Frontal cortex (tissue), 4 donors: ENCODE measurements at places on chromosomes 6 and 20. TPM values are rescaled to one million over a fixed set of nuclear protein-coding genes. Genes with fewer than 3 reads are reported as not detected.

- DNase-seq, result no peak
These were observed 97.4 kb downstream of the SNX5 start for GRCh38 chr20:17871181-17871580.

- DNase-seq, result no peak
These were observed 34.8 kb upstream of the JAG1 start for GRCh38 chr20:10708351-10709185.

DNA sequence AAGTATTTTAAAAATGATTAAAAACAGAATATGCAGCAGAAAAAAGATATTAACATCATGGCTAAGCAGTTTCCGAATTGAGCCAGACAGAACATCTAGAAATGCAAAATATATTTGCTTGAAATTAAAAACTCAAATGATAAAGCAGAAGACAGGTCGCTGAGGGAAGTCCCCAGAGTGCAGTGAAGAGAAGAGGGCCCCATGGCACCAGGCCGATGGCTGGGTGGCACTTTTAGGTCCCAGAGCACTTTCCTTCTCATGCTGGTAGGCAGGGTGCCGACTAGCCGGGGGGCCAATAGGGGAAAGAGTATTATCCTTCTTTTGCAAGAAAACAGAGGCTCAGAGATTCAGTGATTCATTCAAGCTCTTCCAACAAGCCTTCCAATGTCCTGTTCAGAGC, 58.9 kb downstream of the MYH7B start:
- DNase-seq, result no peak

DNA sequence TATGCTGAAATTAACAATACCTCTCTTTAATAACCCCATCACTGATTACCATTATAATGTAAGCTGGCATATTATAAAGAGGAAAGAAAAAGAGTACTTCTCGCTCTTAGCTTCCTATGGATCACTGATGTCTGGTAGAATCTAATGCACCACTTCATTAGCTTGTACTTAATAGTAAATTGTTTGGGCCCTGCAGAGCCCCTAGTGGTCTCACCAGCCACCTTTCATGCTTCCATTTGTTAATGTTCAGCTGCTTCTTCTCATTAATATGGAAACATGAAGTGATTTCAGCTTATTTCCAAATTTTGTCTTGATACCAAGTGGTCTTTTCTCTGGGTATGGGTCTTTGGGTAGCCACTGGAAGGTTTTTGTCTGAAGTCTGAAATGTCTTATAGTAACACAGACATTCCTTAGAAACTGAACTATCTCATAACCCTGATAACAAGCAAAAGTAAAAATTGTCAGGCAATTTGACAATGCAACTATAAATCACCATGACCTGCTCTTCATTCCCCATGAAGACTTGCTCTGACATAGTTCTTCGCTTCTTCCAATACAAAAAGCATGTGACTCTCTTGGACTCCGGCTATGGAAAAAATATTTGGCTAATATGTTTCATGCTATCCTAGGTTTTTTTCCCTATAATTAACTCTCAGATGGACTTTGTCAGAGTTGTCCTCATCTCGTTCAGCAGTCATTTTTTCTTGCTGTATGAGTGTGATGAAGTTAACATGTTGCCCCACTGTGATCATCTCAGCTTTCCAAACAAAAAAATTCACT, 395.8 kb upstream of the MARCKS start:
- DNase-seq, result no peak

- no peak for DNase-seq
These were observed 24.8 kb upstream of the SLA2 start for GRCh38 chr20:36670665-36671357.

DNA sequence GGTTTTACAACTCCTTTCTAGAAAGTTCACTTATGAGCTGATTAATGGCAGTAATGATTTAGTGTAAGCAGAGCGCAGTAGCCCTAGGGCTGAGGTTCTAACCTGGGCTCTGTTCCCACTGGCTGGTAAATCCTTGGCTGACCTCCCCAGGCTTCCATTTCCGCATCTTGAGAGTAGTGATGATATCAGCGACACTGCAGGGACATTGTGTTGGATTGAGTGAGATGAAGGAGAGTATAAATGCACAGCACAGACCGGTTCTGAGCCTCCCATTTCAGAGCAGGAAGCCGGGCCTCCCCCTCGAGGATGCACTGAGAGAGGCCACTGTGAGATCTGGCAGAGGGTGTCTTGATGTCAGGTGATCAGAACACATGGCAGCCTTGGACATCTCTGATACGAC, 477.2 kb upstream of the SULF2 start:
- no peak for DNase-seq

- no peak for DNase-seq
These were observed 2.1 kb upstream of the ARFGEF2 start for GRCh38 chr20:48919336-48919881.

- DNase-seq, result no peak
These were observed 168.4 kb downstream of the EDN1 start for GRCh38 chr6:12458558-12458957.

DNA sequence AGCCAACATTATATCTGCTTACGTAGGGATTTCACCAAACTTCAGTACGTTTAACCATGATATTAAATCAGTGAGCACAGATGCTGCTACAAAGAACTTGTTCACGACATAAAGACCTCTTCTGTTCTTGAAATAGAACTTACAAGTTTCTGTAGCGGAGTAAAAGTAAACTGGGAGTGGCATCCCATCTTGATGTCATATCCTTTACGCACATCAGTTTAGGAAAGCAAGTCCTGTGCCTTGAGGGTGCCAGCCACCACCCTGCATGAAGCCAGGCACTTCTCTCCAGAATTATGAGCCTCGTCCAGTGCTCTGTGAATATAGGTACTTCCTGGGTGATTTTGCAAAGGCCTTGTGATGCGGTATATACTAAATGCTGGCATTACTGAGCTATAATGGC, 122.6 kb downstream of the BTBD3 start:
- DNase-seq, result no peak

DNA sequence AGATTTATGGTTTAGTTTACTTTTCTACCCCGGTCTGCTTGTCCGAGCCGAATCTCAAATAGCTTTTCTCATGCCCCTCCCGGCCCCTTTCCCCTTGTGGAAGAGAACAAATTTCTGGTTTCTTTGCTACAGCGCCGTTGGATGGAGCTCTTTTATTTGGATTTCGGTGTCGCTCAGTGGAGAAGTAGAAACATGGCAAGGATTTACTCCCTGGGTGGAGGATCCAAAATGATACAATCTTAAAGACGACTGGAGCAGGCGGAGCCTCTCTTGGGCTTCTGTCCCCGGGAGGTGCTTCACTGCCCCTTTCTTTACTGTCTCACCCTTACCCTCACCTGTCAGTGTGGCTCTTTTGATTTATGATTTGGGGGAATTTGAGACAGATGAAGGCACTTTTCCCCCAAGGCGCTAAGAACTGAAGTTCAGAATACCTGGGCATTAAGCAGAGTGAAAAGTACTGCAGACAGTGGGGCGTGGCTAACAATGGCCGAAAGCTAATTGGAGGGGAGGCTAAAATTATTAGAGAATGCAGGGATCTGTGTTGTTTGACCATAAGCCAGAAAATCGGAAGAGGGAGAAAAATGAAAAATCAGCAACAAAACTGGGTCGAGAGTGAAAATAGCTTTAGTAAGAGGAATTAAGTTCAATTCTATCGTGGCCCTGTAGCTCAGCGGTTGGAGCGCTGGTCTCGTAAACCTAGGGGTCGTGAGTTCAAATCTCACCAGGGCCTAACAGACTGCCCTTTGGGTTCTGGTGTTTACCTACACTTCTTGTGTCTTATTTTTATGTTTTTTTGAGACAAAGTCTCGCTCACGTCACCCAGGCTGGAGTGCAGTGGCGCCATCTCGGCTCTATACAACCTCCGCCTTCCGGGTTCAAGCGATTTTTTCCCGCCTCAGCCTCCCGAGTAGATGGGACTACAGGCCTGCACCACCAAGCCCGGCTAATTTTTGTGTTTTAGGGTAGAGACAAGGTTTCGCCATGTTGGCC, 145.1 kb upstream of the ZNF184 start:
- DNase-seq, result no peak

DNA sequence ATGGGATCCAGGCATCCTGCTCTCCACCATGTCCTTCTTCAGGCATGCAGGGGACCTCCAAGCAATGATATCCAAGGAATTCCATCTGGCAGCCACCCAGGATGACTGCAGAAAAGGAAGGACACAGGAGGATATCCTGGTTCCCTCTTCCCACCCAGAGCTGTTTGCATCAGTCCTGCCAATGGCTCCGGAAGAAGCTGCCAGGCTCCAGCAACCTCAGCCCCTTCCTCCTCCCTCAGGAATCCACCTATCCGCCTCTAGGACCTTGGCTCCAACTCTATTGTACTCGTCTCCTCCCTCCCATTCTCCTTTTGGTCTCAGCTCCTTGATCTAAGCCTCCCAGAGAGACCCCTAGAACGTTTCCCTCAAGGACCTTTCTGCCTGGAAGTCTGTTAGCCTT, 733 bp upstream of the PSORS1C2 start:
- no peak for DNase-seq

- DNase-seq, result no peak
These were observed 54.3 kb downstream of the TCP11 start for GRCh38 chr6:35086636-35087360.

- DNase-seq, result no peak
These were observed 293.6 kb upstream of the PRND start for GRCh38 chr20:4427940-4428586.

GRCh38 chr6:136992113-136992512, 52.7 kb downstream of the IL20RA start:
- no peak for DNase-seq

- no peak for DNase-seq
These were observed 361.3 kb upstream of the BTBD3 start for GRCh38 chr20:11556410-11556809.

SAPCD1 gene
- total RNA-seq, result 0.82 TPM

HCK gene
- total RNA-seq, result 2.9 TPM

CAGE1 gene
- total RNA-seq, result not detected

OOEP gene
- not detected for total RNA-seq

KHDC1L gene
- total RNA-seq, result 1.2 TPM

OR12D2 gene
- total RNA-seq, result not detected

ANKRD6 gene
- 28.9 TPM for total RNA-seq

FAM83C gene
- not detected for total RNA-seq

CSTF1 gene
- total RNA-seq, result 27.7 TPM
